CD4-positive, alpha-beta T cell (primary cell): ENCODE measurements at places on chromosomes 11 and 22.

DNA sequence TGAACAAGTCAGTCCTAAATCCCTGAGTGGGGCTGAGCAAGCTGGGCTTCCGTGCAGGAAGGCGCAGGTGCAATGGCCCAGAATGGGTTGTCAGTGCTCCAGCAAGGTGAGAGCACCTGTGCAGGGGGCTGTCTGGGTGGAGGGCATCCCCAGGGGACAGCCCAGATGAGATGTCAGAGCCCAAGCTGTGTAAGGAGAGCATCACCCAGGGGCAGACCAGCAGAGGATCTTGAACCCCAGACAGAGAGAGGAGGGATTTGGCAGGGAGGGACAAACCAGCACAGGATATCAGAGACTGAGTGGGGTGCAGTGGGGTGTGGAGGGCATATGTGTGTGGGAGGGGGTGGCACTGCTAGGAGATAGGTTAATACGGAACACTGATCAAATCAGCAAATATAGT lies 114.9 kb upstream of the TMEM45B start:
- DNase-seq, result no peak
- peaks cover 3% of the 10 kb centered on the region for H3K4me1 ChIP-seq
- H3K27ac ChIP-seq, result no peak overlapping the region
- H3K36me3 ChIP-seq, result no peaks in the 10 kb centered on the region
- H3K4me3 ChIP-seq, result no peak overlapping the region

GRCh38 chr11:45815747-45816146 lies 10.8 kb downstream of the SLC35C1 start:
- no peak overlapping the region for H3K4me3 ChIP-seq
- DNase-seq, result no peak
- H3K27ac ChIP-seq, result no peak overlapping the region
- no peaks in the 10 kb centered on the region for H3K4me1 ChIP-seq

DNA sequence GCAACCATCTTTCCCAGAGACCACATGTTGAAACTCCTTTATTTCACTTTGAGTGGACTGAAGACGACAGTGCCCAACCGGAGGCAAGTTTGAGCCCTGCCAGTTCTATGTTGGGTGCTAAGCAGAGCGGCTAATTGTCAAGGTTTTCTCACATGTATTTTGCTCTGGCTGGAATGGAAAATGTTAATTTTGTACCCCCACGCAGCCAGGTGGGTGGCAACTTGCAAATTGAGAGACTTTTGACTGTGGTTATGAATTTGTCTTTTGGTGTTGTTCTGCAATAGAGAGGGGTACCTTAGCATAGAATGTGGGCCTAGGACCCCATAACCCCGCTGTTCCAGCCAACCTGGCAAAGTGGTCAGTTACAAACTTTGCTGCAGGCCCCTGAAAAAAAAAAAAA lies 42.5 kb upstream of the SLC5A12 start:
- DNase-seq, result no peak
- H3K4me3 ChIP-seq, result no peak overlapping the region
- H3K27me3 ChIP-seq, result no peaks in the 10 kb centered on the region
- H3K36me3 ChIP-seq, result no peaks in the 10 kb centered on the region

- no peak for DNase-seq
- H3K4me3 ChIP-seq, result no peak overlapping the region
- H3K27me3 ChIP-seq, result no peaks in the 10 kb centered on the region
- peaks cover 14% of the 10 kb centered on the region for H3K4me1 ChIP-seq
Observed at GRCh38 chr11:64069401-64070313, 33.9 kb downstream of the FLRT1 start.

DNA sequence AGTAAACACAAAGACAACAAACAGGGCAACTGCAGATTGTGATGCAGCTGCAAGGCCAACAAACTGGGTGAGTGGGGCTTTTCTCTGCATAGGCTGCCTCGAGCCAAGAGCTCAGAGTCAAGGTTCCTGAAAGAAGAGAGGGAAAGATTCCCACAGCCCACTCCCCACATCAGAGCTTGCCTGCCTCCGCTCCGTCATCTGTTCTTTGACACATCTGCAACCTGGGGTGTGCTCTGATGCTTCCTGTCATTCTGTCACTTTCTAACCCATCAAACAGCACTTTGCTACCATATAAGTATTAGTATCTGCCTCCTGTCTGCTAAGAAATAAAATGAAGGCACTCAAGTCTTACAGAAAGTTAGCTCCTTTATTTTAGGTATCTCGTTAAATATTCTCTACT lies 46.9 kb downstream of the C22orf31 start:
- no peak for DNase-seq
- no peaks in the 10 kb centered on the region for H3K36me3 ChIP-seq
- peaks cover 3% of the 10 kb centered on the region for H3K4me1 ChIP-seq
- H3K27me3 ChIP-seq, result peaks cover 9% of the 10 kb centered on the region

DNA sequence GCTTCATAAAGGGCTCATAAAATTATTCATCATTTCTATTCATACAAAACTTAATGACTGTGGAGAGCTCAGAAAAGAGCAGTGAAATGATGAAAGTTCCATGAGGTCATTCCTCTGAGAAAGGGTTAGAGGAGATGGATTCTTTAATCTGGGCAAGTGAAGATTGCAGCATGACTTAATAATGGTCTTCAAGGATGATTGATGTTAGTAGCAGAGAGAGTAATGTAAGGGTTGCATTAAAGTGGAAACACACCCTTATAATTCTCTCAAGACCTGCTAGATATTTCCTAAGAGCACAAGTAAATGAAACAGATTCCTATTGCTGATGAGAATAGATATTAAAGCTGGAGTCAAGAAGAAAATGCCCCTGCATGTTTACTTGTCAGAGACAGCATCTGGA lies 711.6 kb upstream of the ANO5 start:
- no peak overlapping the region for H3K4me3 ChIP-seq
- H3K27ac ChIP-seq, result no peak overlapping the region
- H3K4me1 ChIP-seq, result no peaks in the 10 kb centered on the region
- H3K27me3 ChIP-seq, result no peaks in the 10 kb centered on the region

- peaks cover 37% of the 10 kb centered on the region for H3K4me1 ChIP-seq
- peaks cover 3% of the 10 kb centered on the region for H3K27me3 ChIP-seq
- peaks cover 39% of the 10 kb centered on the region for H3K36me3 ChIP-seq
- H3K27ac ChIP-seq, result peak overlapping the region; percentile 92
- H3K4me3 ChIP-seq, result peak overlapping the region; percentile 55
Observed at GRCh38 chr11:67613960-67614715, 7.4 kb downstream of the NDUFV1 start.

DNA sequence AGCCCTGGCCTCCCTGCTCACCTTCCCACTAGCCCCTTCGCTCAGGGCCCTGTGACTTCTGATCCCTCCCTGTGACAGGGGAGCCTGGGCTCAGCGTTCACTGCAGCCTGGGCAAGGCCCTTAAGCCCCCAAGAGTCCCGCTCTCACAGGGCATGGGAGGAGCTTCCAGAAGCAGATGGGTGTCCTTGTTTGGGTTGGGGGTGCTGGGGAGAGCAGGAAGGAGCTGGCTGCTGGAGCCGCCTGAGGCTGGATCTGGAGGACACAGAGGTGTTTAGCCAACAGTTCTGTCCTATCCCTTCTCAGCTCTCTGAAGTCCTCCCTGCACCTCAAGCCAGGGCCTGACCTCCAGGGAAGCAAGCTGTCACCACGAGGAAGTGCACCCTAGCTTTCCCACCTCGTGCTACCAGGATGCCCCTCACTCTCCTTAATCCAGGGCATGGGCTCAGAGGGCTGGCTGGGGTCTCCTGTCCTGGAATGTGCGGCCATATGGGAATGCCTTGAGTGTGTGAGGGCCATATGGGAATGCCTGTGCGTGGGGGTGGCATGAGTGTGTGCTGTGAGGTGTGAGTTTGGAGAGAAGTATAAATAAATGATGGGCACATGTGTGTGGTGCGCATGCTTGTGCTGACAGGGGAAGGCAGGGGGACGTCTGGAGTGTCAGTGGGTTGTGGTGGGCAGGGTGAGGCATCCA lies 25.0 kb upstream of the TUB start:
- no peak overlapping the region for H3K27ac ChIP-seq
- H3K27me3 ChIP-seq, result no peaks in the 10 kb centered on the region
- no peak overlapping the region for H3K4me3 ChIP-seq
- no peaks in the 10 kb centered on the region for H3K4me1 ChIP-seq

GRCh38 chr11:34509336-34509876 lies 4.2 kb downstream of the ELF5 start:
- DNase-seq, result no peak
- no peaks in the 10 kb centered on the region for H3K27me3 ChIP-seq
- H3K27ac ChIP-seq, result no peak overlapping the region
- no peaks in the 10 kb centered on the region for H3K36me3 ChIP-seq
- no peak overlapping the region for H3K4me3 ChIP-seq
- no peaks in the 10 kb centered on the region for H3K4me1 ChIP-seq

DNA sequence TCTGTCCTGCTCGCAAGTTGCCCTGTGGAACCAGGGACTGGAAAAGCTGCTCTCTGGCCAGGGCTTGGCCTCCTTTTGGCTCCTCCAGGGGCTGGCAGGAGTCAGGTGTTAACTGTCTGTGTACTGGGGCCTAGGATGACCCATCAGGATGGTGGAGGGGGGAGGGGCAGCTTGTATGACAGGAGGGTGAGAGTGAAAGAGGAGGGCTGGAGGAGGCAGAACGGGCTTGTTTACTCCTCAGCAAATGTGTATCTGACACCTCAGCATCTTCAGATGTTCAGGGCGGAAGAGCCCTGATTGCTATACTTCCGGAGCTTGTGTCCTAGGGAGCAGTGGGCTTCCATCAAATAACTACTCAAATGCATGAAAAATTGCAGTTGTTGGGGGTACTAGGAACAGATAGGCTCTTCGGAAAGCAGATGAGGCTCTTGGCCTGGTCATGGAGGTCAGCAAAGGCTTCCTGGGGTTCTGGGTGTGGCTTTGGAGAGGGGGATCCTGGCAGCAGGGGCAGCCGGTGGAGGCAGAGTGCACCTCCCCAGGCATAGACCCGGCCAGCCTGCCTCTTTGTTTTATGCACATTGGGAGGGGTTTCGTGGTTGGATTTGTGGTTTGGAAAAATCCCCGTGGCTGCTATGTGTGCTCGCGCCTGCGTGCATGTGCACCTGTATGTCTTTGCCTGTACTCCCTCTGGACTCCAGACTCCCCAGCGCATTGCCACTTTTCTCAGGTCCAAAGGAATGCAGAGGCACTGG lies 31.2 kb downstream of the CD82 start:
- H3K4me1 ChIP-seq, result peaks cover 88% of the 10 kb centered on the region
- peak overlapping the region; percentile 30 for H3K4me3 ChIP-seq
- peak overlapping the region; percentile 77 for H3K27ac ChIP-seq
- H3K27me3 ChIP-seq, result no peaks in the 10 kb centered on the region
- H3K36me3 ChIP-seq, result peaks cover 40% of the 10 kb centered on the region
- peak; percentile 70 for DNase-seq

GRCh38 chr11:28049338-28050216 lies 58.4 kb downstream of the KIF18A start:
- no peaks in the 10 kb centered on the region for H3K27me3 ChIP-seq
- DNase-seq, result no peak

GRCh38 chr11:101453682-101454081 lies 130.1 kb downstream of the TRPC6 start:
- H3K27me3 ChIP-seq, result no peaks in the 10 kb centered on the region
- H3K4me3 ChIP-seq, result no peak overlapping the region
- no peak overlapping the region for H3K27ac ChIP-seq
- no peaks in the 10 kb centered on the region for H3K36me3 ChIP-seq

- H3K4me1 ChIP-seq, result no peaks in the 10 kb centered on the region
- no peak overlapping the region for H3K4me3 ChIP-seq
- H3K27ac ChIP-seq, result no peak overlapping the region
- peaks cover 20% of the 10 kb centered on the region for H3K36me3 ChIP-seq
Observed at GRCh38 chr11:121071846-121072450, 29.1 kb upstream of the TECTA start.

- H3K4me3 ChIP-seq, result no peak overlapping the region
- H3K4me1 ChIP-seq, result no peaks in the 10 kb centered on the region
- no peak overlapping the region for H3K27ac ChIP-seq
- DNase-seq, result no peak
- H3K27me3 ChIP-seq, result no peaks in the 10 kb centered on the region
Observed at GRCh38 chr22:28381429-28382167, 298.0 kb downstream of the TTC28 start.

DNA sequence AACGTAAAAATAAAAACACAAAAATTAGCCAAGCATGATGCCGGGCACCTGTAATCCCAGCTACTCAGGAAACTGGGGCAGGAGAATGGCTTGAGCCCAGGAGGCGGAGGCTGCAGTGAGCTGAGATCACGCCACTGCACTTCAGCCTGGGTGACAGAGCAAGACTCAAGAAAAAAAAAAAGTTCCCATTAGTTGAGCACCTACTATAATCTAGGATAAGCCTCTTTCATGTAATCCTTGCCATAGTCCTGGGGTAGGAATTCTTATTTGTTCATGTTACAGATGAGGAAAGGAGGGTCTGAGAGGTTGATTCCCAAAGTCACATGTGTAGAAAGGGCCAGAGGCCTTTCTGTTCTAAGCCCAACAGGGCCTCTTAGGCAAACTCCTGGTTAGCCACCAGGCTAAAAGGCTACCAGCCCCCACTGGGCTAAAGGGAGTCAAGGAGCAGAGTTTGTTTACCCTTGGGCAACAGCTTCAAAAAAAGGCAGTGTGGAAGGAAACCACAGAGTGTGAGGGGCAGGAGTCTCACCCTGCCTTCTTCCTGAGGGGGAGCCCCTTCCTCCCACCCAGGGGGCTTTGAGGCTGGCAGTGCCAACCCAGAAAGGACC lies 21.6 kb upstream of the CSNK1E start:
- H3K4me3 ChIP-seq, result no peak overlapping the region
- peaks cover 12% of the 10 kb centered on the region for H3K4me1 ChIP-seq
- H3K36me3 ChIP-seq, result no peaks in the 10 kb centered on the region
- H3K27ac ChIP-seq, result no peak overlapping the region
- no peaks in the 10 kb centered on the region for H3K27me3 ChIP-seq

GRCh38 chr11:61728940-61729219 lies 23.6 kb upstream of the MYRF start:
- H3K27me3 ChIP-seq, result no peaks in the 10 kb centered on the region
- no peak overlapping the region for H3K4me3 ChIP-seq
- no peaks in the 10 kb centered on the region for H3K36me3 ChIP-seq
- peaks cover 7% of the 10 kb centered on the region for H3K4me1 ChIP-seq
- no peak overlapping the region for H3K27ac ChIP-seq
- no peak for DNase-seq

GRCh38 chr11:8605971-8606563 lies 12.0 kb upstream of the STK33 start:
- DNase-seq, result no peak
- no peak overlapping the region for H3K4me3 ChIP-seq
- peaks cover 5% of the 10 kb centered on the region for H3K4me1 ChIP-seq

- H3K4me3 ChIP-seq, result no peak overlapping the region
- no peak overlapping the region for H3K27ac ChIP-seq
- no peak for DNase-seq
- H3K36me3 ChIP-seq, result no peaks in the 10 kb centered on the region
- H3K27me3 ChIP-seq, result no peaks in the 10 kb centered on the region
Observed at GRCh38 chr11:34625576-34625975, 4.7 kb downstream of the EHF start.
